ENCODE measurements at places on chromosomes 13 and 19. TPM values are rescaled to one million over a fixed set of nuclear protein-coding genes. Genes with fewer than 3 reads are reported as not detected.

ZNF569 gene
- 3.6 TPM for total RNA-seq

CEACAM16 gene
- total RNA-seq = not detected

SYNE4 gene
- total RNA-seq = not detected

LPAR6 gene
- 15.1 TPM for total RNA-seq

PNMA8B gene
- total RNA-seq = 0.05 TPM

PSMD8 gene
- 310 TPM for total RNA-seq

ZNF558 gene
- total RNA-seq = 2.9 TPM

Measured in mammary microvascular endothelial cell (primary cell).